ENCODE measurements at places on chromosomes 16 and 17.

- DNase-seq, result no peak
These were observed 143.5 kb upstream of the HLF start for GRCh38 chr17:55121268-55121667.

GRCh38 chr16:49014277-49015224 is 267.1 kb downstream of the CBLN1 start:
- no peak for DNase-seq

DNA sequence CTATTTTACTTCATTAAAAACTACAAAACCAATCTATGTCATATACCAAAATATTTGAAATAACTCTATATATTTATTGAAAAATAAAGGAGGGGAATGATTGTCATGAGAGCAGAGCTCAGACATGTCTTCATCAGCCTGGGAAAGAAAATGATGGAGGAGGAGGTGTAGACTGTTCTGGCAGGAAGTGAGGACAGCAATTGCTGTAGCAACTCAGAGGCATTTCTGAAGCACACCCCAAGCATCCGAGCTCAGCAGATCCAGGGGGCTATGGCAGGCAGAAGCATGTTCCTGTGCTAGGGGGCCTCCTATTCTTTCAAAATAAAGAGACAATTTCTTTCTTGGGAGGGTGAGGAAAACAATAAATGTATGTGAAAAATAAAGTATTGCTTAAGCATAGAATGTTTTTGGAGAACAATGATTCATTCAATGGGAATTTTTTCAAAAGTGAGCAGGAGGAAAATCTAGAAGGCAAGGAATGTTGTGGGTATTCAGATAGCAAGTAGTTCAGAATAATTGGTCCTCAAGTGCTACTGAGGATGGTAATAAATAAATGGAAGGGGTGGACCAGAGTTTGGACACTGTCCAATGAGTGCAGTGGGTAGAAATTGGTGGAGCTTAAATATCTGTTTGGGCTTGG is 383.4 kb downstream of the CDH11 start:
- DNase-seq, result no peak

- no peak for DNase-seq
These were observed 529.7 kb downstream of the WWOX start for GRCh38 chr16:78629173-78629572.

GRCh38 chr16:30603945-30604315 is 6.3 kb downstream of the ZNF689 start:
- no peak for DNase-seq

- no peak for DNase-seq
These were observed 14.8 kb downstream of the MYOCD start for GRCh38 chr17:12680407-12680897.
